Kidney glomerular epithelial cell (primary cell): ENCODE measurements at places on chromosomes 7 and 10.

GRCh38 chr10:69838853-69839252 is 37.1 kb downstream of the COL13A1 start:
- DNase-seq: peak; percentile 47

- DNase-seq: no peak
These were observed 4.3 kb downstream of the GSTO2 start for GRCh38 chr10:104273286-104273685.

- DNase-seq: no peak
These were observed 196.0 kb upstream of the TMEM72 start for GRCh38 chr10:44715136-44715535.

DNA sequence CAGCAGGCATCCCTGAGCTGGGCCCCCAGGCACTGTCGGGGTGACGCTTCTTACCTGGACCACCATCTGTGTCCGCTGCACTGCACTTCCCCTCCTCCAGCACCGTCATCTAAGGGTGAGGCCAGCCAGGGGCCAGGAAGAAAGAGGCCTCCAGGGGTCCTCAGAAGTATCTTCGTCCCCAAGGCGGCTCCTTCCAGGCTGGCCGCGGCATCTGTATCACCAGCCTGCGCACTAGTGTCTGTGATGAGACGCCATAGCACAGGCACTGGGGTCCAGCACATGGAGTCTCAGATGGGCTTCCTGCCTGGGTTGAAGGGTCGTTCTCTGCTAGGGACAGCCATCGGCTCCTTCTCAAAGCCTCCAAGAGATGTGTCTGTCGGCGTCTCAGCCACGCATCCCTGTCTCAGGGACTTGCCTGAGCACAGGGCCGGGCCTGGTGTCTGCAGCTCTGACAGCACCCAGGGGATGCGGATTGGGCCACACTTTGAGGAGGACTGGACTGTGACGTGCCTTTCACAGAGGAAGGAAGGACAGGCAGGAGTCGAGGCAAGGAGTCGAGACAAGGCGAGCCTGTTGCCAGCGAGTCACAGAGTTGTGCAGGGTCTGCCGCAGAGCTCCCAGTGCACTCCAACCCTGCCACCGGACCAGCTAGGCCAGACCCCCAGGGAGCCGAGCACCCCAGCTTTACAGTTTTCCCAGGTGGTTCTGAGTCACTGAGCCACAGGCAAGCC is 101.5 kb upstream of the DIP2C start:
- no peak for DNase-seq

- no peak for DNase-seq
These were observed 9.6 kb upstream of the KIF5B start for GRCh38 chr10:32065856-32066255.

- no peak for DNase-seq
These were observed 270.1 kb upstream of the SHH start for GRCh38 chr7:156082048-156083040.

- peak; percentile 79 for DNase-seq
These were observed 72.1 kb upstream of the STARD3NL start for GRCh38 chr7:38105874-38106483.

GRCh38 chr10:63083904-63084689 is 49.0 kb upstream of the NRBF2 start:
- DNase-seq: peak; percentile 48

- no peak for DNase-seq
These were observed 153.8 kb downstream of the SH3PXD2A start for GRCh38 chr10:103701380-103702222.

GRCh38 chr10:1149793-1150637 is 93.8 kb downstream of the WDR37 start:
- no peak for DNase-seq
